Hypothalamus (tissue), 51 donors: ENCODE measurements at places on chromosomes 3 and 15.
A peak's percentile ranks its signal among the peaks of the same experiment; 100 is the strongest.

DNA sequence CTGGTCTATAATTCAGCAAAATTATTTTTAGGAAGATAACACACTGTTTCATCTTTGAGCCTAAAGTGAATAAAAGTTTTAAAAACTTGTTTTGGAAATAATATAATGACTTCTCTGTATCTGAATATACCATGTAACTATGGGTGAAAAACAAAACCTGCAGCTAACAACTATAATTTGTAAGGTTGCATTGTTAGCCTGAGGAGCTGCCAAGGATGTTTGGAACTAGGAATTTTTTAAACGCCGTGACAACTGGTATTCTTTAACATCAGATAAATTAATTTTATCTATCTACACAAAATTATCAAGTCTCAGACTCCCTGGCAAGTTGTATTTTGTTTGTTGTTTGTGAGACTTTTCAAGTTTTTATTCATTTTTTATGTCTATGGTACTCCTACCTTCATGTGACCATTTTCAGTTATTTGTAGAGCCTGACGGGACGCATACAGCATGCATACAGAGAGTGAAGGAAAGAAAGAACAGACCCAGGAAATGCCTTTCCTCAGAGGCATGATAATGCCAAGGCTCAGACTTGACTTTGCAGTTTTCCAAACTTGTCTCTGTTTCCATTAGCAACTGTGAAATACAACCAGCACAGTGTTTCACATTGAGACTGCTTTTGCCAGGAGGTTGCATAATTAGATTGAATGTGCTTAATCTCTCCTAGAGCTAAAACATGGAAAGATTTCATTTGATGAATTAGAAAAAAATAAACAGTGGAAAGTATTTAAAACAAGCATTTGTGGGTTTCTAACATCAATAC, 60.8 kb upstream of the ARHGEF26 start:
- DNase-seq: peak; percentile 63

DNA sequence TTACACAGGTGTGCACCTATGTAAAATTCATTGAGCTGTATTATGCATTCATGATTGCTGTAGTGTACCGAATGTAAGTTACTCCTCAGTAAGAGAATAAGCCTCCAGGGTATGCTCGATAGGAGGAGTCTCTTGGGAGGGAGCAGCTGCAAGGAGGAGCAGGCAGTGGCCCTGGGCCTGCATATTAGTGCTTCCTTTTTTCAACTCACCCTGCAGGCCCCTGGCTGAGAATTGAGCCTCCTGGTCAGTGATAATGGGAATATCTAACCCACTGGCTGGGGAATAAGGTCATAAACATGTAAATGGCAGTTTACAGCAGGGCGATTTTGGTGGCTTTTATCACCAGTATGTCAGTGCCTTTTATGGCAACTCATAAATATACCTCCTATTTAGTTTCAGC, 21.7 kb upstream of the SFMBT1 start:
- DNase-seq: no peak

GRCh38 chr3:89262309-89262929, 155.0 kb downstream of the EPHA3 start:
- no peak for DNase-seq

DNA sequence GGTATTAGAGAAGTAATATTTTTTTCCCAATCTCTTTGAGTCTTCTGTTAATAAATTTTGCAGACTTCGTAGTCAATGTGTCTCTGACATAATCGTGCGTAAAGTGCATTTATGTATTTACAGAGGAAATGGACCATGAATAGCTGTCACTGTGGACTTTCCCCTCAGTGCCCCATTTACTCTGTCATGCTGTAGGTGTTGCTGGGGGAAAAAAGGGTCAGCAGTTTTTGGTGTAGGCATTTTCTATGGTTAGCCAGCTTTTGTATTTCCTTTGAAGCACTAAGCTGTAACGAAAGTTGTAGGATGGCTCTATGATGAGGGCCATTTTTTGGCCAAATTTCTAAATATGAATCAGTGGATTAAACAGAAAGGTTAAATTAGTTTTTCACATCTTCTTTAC, 598.4 kb downstream of the FGF12 start:
- DNase-seq: no peak

GRCh38 chr3:132504375-132504933, 87.2 kb downstream of the DNAJC13 start:
- DNase-seq: no peak

GRCh38 chr3:38479431-38480092, 16.6 kb upstream of the EXOG start:
- peak; percentile 46 for DNase-seq

- no peak for DNase-seq
Observed at GRCh38 chr3:185715091-185715490, 109.8 kb downstream of the IGF2BP2 start.

GRCh38 chr3:187935623-187936156, 190.4 kb upstream of the BCL6 start:
- no peak for DNase-seq

DNA sequence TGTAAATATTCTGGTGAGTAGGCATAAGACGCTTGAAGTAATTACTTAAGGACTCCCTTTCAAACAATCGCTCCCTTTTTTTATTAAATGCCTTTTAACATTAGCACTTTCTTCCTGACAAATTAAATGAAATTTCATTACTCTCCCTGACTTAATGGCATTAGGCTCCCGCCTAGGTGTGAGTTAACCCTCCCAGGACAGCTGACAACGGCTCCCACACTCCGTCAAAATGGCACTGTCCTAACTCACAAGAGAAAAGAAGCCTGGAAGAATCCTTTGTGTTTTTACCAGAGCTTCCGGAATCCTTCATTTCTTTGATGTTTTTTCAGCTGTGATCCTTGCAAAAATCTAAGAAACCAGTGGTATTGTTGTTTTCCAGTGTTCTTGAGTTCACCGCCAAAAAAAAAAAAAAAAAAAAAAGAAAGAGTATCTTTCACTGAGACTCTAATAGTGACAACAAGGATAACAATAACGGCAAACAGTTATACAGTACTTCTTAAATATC, 861.0 kb upstream of the NR2F2 start:
- DNase-seq: no peak

DNA sequence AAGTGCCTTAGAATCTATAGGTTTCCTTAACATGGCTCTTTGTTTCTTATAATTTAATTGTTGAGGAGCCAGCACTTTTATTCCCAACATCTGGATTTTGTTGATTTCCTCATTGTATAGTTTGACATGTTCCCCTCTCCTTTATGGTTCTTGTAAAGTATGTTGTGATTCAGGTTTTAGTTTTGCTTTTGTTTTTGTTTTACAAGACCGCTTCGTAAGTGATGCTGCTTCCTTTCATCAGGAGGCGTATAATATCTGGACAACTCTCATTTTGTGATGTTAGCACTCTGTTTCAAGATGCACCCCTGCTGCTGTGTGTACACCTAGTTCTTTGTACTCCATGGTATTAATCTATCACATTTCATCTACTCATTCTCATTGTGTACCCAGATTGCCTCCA, 48.7 kb downstream of the SLC49A4 start:
- DNase-seq: no peak

DNA sequence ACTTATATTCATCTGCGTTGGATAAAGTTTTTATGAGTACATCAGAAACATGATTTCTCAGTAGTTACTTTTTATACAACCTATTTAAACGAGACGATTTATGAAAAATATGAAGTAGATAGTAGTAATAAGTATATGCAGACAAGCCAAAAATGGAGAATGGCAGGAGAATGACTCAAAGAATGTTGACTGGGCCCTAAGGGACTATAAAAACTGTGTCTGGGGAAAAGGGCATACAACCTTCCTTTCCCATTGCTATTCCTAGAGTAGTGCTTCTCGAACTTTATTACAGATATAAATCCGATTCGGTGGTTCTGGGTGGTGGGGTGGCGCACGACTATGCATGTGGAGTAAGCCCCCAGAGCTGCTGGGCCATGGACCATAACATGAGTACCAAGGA, 558.5 kb downstream of the FOXP1 start:
- DNase-seq: no peak

DNA sequence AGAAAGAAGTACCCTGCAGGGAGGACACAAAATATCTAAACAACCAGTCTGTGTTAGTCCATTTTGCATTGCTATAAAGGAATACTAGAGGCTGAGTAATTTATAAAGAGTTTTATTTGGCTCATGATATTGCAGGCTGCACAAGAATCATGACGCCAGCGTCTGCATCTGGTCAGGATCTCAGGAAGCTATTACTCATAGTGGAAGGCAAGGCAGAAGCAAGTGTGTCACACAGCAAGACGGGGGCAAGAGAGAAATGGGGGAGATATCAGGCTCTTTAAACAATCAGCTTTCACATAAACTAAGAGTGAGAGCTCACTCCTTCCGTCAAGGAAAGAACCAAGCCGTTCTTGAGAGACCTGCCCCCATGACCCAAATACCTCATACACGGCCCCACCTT, 614.8 kb downstream of the ZIC1 start:
- DNase-seq: no peak

DNA sequence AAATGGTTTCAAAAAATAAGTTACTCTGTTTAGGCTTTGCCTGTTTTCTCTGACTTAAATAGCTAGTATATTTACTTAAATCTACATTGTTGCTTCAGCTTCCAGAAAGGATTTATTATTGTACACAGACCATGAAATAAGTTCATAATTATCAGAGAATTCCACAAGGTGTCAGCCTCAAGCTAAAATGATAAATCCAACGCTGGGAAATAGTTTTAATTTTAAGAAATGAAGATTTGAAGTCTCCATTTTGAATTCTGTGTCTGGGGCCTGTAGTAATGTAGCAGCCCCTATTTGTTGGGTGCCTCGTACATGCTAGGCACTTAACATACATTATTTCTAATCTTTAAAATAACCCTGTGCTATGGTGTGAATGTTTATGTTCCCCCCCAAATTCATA, 92.6 kb upstream of the KCNMB2 start:
- DNase-seq: no peak

DNA sequence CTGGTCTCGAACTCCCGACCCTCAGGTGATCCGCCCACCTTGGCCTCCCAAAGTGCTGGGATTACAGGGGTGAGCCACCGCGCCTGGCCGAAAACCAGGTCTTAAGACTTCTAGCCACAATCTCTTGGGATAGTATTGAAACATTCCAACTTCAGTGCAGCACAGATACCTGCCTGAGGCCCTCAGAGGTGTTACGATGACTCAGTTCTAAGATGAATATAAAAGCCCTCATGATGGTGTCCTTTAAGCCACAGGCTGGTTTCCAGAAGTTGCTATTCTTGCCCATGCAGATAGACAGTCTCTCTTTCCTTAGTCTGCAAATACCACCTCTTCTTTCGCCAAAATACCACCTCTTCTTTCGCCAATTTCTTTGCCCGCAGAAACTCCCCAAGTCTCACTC, 69.0 kb downstream of the RARB start:
- no peak for DNase-seq

DNA sequence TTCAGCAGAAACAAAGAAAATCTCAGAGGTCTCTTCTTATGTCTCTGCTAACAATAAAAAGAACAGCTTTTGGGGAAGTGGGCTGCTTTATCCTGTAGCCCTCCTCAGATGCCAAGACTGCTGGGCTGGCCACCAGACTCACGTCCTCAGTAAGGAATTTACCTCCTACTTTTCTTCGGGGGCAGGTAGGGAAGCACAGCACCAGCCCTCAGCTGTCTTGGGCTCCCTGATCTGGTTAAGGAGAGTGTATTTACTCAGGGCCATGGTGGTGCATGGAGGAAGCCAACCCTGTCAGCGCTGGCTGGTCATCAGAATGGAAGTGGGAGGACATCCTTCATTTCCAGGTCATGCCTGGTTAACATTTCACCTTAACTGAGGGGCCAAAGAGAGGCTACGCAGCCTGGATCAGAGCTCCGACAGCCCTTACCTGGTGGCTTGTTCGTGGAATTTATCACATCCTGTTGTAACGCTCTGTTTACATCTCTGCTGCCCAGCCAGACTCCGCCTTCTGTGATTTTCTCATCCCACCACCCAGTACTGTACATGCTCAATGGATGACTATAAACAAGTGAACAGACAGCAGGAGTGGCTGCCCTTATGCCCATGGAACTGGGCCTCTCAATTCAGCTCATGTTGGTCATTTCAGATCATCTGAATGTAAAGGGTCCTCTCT, 108.3 kb downstream of the IGF2BP2 start:
- DNase-seq: no peak

- no peak for DNase-seq
Observed at GRCh38 chr15:58269455-58270414, 131.6 kb downstream of the AQP9 start.

DNA sequence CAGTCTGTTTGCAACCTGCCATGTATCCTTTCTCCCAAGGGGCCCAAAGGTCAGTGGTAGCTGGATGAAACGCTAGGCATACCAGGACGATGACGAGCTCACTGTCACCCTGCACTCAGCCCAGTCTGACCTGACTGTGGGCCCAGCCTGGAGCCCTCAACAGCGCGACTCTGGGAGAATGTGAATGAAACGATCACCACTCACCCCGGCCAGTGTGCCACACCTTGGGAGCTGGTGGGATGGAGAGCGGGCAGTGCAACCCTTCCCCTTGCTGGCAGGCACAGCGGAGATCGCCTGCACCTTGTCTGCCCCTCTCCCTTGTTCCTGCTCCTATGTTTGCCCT, 27.2 kb downstream of the SRPRB start:
- DNase-seq: no peak

- no peak for DNase-seq
Observed at GRCh38 chr3:171812811-171813210, 2.5 kb upstream of the PLD1 start.
